Right ventricle myocardium inferior (tissue), 1 donor: ENCODE measurements at places on chromosomes 2 and 18. TPM values are rescaled to one million over a fixed set of nuclear protein-coding genes. Genes with fewer than 3 reads are reported as not detected.

DNA sequence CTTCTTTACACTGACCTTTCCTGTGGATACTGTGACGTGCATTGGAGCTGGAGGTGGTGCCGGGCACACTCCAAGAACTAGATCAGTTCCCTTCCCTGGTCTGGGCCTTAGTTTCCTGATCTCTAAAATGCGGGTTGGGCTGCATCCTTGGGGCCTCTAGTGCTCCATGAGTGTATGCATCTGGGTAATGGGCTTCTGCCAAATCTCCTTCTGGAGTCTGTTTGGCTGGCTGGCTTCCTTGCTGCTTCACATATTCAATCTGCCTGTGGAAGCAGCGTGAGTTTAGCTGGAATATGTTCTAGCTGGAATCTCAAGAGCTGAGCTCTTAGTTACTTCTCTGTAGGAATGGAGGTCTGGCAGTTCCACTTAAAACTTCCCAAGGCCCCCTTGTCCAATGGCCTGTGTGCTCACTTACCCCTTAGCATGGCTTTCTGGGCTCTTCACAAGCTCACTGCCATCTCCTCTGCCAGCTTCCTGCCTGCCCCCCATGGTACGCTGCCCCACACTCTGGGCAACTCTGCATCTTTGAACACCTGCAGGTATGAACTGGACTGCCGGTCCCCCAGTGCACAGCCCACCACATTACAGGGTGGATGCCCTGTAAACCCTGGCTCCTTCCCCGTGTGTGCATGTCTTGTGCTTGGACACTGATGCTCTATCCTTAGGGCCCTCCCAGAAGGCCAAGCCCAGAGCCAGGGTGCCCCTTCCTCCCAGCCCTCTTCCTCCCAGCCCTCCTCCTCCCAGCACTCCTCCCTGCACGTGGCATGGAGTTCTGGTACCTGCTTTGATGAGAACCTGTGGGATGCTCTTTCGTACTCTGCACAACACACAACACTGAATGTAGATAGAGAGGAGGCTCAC is 103.6 kb upstream of the SMAD2 start:
- peak; percentile 45 for DNase-seq

DNA sequence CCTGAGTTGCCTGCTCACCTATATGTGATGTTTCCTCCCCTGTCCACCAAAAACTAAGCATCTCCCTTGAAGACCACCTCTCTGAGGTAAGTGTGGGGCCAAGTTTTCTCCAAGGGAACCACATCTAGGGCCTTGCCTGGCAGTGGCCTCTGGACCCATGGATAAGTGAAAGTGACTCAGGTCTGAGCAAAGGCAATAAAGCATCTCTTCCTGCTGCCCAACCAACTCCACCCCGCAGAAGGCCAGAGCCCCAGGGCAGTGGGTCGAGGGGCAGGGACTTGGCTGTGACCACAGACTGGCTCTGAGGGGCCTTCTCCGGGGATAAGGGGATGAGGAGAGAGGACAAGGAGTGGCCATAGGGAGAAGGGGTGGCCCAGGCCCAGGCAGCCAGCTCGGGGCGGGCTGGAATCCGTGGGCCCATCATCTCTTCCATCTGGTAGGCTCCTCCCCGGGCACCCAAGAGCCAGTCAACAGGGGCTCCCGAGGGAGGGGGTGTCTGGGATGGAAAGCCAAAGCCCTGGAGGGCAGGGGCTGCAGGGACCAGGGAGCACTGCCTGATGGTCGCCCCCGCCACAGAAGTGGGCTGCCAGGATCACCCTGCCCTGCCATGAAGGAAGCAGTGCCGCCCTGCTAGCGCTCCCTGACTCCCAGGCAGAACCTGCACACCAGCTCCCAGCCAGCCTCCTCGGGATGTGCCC is 33.4 kb downstream of the EMX1 start:
- no peak for DNase-seq

DNA sequence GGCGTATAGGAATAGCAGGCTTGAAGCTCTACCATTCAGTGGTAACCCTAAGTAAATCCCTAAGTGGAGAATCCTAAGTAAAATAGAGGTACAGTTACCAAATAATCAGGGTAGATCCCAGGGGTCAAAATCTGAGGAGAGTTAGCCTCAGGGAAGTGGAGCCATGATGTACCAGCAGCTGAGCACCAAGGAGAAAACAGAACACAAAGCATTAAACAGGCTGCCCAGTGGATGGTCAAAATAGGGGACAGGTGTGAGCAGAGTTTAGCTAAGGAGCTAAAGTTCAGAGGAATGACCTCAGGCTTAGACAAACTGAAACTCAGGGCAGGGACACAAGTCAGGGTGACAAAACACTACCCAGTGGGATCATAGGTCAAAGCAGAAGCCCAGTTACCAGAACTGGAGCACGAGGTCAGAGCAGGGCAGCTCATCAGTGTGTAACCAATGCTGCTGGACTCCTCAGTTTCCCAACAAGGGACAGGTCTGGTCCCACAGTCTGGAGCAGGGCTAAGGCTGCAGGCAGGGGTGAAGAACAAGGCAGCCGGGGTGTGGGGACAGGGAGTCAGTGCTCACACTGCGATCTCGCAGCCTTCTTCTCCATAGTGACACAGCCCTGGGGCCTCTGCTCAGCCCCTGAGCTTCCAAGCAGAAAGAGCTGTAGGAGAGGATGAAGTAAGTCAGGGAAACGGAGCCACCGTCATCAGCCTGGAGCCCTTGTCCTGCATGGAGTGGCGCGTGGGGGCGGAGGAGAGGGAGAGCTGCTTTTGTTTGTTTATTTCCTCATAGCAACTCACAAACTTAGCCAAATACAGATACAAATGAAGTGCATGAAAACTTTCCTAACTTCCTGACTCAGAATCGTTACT is 264.0 kb downstream of the MREG start:
- DNase-seq = peak; percentile 87

The ANKRD62 gene
- not detected for total RNA-seq

- no peak for DNase-seq
Measured at GRCh38 chr2:260507-261161, 3.2 kb downstream of the SH3YL1 start.

DNA sequence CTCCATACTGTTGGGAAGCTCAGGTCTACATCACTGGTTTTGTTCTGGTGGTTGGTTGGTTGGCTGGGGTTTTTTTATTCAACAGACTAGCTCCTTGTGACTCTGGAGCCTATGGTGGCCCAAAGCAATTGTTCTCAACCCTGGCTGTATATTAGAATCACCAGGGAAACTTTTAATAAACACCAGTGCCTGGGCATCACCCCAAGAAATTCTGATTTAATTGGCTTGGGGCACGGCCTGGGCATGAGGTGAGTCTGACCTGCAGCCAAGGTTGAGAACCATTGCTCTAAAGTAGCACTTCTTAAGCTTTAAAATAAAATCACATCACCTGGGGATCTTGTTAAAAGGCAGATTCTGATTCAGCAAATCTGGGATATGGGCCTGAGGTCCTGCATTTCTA is 184.1 kb downstream of the C1D start:
- no peak for DNase-seq

DNA sequence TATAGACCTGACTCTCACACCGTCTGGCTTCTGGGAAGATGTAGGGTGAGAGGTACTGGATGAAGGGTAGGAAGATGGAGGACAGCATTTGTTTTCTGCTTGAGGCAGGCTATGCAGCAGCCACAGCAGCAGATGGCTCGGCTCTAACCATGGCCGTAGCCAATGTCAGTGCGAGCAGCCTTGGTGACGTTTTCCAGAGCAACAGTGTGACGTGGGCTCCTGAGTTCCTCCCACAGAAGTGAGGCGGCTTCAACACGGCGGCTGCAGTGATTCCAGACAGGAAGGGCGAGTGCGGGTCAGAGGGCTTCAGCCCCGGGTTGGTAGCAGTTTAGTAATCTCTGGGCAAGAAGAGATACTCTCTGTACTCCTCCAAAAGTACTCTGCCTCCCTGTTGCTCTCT is 133.0 kb upstream of the MYT1L start:
- no peak for DNase-seq

- no peak for DNase-seq
Measured at GRCh38 chr2:86069091-86069685, 36.5 kb downstream of the POLR1A start.

DNA sequence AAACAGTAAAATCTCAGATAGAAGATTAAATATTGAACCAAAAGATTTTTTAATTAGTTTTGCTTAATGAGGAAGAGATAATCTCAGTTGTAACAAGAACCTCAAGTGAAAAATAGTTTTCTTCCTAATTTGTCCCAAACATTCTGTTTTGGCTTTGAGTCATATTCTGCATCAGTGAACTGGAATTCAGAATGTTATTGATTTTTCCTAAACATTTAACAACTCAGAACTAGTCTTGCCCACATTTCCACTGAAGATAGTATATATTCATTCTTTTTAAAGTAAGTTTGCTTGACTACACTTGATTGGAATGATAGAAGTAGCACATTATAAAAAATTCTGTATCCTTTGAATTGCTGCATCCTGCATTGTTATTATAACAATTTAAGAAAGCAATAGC is 85.7 kb upstream of the UGP2 start:
- no peak for DNase-seq

- no peak for DNase-seq
Measured at GRCh38 chr18:30746224-30746623, 296.3 kb downstream of the DSC3 start.

DNA sequence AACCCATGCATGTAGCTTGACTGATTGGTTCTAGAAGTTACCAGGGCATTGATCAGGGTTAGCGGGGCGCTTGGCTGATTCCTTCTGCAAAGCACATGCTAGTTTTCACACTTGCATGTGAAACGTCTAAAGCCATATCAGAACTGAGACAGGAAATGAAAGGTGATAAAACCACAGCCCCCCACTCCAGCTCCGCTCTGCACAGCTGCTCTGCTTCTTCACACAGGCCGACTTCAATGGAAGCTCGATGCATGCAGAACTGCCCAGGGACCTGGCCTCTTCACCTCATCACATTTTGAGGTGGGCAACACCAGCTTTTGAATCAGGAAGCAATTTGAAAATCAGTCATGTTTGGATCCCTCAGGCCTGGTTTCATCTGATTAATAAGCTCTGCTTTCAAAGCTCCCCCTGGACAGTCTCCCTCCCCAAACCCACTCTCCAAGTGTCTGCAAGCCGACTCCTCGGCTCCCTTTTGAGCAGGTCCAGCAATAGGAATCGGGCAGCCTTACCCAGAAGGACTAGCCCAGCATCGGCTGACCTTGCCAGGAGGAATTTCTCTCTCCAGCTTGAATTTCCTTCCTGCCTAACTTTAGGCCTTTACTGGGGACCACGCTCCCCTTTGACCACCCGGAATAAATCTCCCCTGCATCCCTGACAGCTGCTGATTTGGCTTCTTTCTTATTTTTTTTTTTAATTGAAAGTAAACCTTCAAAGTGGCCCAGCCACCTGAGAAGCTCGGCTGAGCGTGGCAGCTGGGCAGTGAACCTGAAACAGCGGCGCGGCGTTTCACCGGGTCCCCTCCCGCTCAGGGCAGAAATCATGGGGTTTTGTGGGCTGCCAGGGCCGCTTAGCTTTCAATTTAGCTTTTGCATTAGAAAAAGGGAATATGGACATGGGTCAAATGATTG is 31.7 kb downstream of the HRH4 start:
- DNase-seq = no peak

- DNase-seq = no peak
Measured at GRCh38 chr2:98090951-98091350, 4.0 kb downstream of the VWA3B start.

The LHCGR gene
- total RNA-seq = 0.11 TPM

The CDH19 gene
- total RNA-seq = 25.1 TPM

DNA sequence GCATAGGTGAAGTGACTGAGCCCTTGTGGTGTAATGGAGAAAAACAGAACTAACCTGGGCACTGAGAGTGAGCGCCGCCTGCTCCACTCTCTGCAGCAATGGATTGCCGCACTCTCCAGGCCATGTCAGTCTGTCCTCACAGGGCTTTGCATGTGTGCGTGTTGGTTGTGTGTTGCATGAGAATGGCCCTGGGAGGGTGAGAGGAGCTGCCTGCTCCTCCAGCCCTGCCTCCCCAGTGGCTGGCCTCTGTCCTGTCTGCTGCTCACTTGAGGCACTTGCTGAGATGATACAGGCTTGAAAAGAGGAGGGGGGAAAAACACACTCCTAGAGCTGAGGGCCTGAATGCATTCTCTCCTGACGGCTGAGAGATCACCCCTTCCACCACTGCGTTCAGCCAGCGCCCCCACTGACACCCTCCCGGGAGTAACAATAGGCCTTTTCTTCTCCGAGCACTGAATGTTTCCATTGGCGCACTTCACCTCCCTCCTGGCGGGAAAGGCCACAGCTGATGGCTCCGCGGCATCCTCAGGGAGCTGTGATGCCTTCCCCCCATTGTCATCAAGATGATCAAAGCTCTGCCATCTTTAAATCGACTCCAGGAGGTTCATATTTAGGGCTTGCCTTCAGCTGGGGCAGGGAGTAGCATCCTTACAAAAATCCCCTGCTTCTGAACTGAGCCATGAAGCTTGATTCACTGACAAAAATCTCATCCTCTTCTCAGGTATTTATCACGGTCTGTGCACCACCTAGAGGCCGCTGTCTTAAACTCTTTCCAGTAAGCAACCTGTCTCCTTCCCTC is 49.9 kb upstream of the DAPL1 start:
- no peak for DNase-seq

- no peak for DNase-seq
Measured at GRCh38 chr2:143907801-143908200, 612.1 kb downstream of the ZEB2 start.

GRCh38 chr2:186423481-186423880 is 62.6 kb upstream of the ZC3H15 start:
- no peak for DNase-seq

GRCh38 chr2:181468811-181469210 is 11.6 kb downstream of the ITGA4 start:
- DNase-seq = no peak

- no peak for DNase-seq
Measured at GRCh38 chr18:9594823-9595596, 19.3 kb downstream of the PPP4R1 start.

DNA sequence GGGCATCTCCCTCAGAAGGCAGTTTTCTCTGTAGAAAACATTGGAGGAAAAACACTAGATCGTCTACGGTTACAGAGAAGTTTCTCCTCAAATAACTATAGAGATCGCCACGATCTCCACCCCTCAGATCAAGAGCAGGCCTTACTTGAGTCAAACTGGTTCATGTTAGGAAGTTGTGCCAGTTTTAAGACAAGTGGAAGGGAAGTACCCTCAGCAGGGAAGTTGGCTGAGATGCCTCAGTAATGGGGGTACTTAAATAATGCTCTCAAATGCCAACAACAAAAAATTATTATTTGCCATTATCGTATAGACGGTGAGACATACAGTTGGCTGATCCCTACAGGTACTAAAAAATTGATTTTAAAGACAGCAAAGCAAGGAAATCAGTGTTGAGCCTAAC is 8.2 kb upstream of the SMAD7 start:
- no peak for DNase-seq

The PAIP2B gene
- total RNA-seq = 64.9 TPM

- no peak for DNase-seq
Measured at GRCh38 chr18:10751653-10752052, 225.8 kb downstream of the NAPG start.
